ENCODE measurements at places on chromosomes 11 and 22.

GRCh38 chr11:2665526-2666400 lies 34.0 kb downstream of the KCNQ1OT1 start:
- no peak for DNase-seq

DNA sequence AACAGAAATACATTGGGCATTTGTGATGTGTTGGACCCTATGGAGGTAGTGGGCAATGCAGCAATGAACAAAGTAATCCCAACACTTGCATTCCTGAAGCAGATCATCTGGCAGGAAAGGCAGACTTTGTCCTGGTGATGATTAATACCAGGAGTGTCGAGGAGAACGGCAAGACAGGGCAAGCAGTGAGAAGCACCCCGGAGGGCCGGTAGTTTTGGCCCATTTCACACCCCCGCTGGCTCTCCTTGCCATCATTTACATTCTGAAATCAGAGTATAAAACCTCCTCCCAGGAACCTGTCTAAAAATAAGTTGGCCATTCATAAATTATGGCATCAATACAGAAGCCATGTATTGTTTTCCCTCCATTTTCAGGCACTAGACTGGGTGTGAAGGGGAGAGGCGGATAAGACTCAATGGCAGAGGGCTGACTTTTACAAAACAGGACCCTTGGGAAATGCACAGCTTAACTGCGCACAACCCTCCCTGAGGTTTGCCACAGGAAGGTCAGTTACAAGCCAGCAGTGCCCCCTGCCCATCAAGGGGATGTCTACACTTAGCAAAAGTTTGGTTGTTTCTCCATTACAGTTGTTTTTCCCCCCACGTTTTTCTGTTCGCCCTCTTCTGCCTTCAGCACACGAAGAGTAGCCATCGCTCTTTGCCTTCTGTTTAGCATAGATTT lies 55.6 kb downstream of the OPCML start:
- DNase-seq: no peak

GRCh38 chr11:80970037-80970436 lies 1529.2 kb upstream of the TENM4 start:
- DNase-seq: no peak

DNA sequence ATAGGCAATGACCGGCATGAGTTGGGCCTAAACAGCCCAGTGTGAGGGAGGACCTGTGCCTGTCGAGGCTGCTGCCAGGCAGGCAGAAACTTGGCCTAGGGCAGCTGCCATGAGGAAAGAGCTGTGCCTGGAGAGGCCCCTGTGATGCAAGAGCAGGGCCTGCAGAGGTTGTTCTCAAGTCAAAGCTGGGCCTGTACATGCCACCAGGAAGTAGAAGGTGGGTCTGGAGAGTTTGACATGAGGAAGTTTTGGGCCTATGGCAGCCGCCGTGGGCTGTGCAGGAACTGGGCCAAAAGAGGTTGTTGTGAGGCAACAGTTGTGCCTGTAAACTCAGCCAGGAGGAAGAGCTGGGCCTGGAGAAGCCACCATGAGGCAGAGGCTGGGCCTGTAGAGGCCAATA lies 43.2 kb downstream of the OR4C45 start:
- no peak for DNase-seq

DNA sequence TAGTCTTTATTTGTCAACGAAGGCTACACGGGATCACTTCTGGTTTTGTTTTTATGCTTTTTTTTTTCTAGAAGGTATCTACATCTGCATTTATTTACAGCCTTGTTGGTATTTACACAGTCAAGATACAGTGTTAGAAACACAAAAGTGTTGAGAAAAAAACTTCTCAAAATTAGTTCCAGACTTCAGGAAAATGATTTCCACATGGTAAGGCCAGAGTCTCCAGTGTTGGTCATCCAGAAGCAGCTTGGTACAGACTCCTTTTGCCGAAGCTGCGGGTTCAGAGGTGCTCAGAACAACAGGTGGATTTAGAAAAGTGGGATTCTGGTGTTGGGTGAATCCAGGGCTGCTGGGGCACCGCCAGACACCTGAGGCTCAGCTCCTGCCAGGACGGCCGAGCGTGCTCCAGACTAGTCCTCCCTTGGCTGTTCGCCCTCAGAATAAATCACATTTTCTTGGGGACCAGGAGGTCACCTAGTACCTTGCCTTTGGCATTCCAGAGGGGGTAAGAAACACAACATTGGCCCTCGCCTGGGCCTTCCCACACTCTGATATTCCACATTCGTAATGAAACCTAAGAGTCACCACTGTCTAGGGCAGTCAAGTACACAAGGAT lies 78.7 kb upstream of the NARS2 start:
- DNase-seq: no peak

GRCh38 chr22:39110631-39111561 lies 13.9 kb downstream of the APOBEC3H start:
- peak; percentile 20 for DNase-seq

- no peak for DNase-seq
Observed at GRCh38 chr11:65058419-65059054, at the start of gene NAALADL1. Gene NAALADL1, minus strand, starts transcription at chr11:65058553. Its CDS starts 32 bp downstream, at chr11:65058521.

DNA sequence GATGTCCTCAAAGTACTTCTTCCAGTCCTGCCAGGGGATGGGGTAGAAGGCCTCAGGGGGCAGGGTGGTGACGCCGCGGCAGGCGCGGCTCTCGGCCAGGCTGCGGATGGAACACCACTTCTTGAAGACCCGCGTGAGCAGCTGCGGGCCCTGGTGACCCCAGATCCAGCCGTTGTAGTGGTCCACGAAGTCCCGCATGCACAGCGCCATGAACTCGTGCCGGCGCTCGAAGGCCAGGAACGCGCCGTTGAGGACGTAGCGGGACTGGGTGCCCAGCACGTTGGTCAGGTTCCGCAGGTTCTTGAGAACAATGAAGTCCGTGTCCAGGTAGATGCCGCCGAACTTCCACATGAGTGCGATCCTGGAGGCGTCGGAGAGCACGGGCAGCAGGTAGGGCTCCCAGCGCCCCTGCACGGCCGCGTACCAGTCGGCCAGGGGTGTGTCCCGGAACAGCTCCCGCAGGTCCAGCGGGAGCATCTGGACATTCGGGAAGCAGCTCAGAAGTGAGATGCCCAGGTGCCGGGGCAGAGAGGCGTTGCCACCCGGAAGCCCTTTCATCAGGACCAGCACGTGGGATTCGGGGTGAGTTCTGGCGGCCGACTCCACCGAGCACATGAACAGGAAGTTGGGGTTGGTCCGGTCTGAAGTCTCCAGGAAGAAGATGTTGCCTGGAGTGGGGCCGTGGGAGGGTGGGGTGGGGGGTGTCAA lies 27.5 kb downstream of the A4GALT start:
- no peak for DNase-seq

DNA sequence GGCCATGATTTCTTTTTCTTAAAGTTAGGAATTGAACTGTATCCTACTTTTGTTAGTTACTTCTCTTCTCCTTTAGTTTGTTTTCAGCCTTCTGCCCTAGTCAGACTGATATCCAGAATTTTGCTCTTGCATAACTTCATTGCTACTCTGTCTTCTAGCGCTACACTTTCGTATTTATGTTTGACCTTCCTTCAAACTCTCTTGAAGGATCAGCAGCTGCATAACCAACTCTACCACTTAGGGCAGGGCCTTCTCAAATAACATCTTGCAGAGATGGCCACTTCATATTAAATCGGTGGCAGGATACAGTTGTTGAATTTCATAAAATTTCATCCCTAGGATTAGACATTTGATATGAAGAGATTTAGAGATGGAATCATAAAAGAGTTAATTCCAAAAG lies 43.9 kb downstream of the KDM2A start:
- no peak for DNase-seq

- DNase-seq: no peak
Observed at GRCh38 chr11:93922830-93923229, 72.4 kb upstream of the VSTM5 start.

DNA sequence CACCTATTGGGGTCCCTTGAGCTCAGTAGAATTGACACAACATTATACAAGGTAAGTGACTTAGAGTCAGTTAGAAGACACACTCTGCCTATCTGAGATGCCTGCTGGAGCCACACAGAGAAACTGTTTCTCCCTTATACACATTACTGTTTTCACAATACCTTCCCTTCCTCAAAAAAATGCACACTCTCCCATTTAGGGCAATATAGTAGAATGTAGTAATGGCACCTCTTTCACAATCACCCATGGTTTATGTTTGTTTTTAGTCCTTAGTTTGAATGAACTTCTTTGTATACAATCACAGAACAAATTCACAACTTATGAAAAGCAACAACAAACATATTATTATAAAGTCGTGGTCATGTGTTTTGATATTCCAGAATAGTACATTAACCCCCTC lies 14.3 kb downstream of the OR52H1 start:
- DNase-seq: no peak

- no peak for DNase-seq
Observed at GRCh38 chr22:27295040-27295439, 506.5 kb downstream of the MN1 start.

DNA sequence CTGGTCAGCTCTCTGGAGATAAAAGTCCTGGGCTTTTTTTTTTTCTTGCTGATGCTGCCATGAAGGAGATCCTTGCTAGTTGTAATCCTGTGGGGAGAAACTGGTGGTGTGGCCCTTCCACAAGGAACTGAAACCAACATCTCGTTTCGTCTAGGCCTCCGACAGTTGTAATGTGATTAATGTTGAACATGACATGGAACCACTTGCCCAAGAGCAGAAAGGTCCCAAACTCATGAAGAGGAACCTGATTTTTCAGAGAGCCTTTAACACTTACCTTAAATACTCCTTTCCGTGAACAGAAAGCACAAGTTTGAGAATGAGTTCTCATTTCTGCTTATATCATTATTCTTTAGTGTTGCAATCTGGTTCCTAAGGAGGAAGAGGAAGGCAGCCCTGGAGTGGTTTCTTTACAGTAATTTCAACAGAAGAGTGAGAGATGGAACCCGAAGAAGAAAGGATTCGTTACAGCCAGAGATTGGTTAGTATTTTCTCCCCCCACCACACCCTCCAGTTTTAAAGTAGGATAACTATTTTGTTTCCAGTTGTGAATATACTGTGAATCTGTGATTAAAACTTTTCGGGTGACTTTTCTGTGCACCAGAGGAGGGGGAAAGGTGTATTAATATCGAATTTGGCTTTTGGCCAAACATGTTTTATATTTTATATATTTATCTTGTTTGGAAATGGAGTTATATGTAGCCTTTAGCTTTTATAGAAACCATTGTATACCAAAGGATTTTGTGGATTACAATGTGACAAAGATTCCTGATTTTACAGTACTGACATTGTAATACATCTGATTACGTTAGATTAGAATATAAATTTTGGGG lies 2.0 kb downstream of the KDM2A start:
- DNase-seq: peak; percentile 47

DNA sequence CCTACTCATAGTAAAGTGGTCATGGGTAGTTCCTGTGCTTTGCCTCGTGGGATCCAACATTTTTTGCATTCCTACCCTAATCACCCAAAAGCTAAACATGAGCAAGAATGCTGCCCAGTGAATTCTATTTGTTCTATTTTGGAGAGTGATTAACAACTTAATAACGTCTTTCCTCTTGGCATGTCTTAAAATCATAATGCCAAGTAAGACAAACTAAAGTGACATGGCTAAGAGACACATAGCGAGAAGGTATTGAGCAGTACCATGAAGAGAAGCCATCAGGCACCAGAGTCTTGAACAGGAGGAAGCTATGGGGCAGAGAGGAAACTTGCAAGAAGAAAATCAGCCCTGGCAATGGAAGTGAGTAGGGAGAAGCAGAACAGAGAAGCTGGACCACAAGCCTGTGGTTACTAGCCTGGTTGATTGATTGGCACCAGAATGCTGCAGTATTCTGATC lies 32.0 kb downstream of the EXPH5 start:
- DNase-seq: no peak
